ENCODE measurements at places on chromosomes 3 and 15.

- no peak for DNase-seq
Measured at GRCh38 chr3:67000009-67000408, 1.9 kb downstream of the KBTBD8 start.

DNA sequence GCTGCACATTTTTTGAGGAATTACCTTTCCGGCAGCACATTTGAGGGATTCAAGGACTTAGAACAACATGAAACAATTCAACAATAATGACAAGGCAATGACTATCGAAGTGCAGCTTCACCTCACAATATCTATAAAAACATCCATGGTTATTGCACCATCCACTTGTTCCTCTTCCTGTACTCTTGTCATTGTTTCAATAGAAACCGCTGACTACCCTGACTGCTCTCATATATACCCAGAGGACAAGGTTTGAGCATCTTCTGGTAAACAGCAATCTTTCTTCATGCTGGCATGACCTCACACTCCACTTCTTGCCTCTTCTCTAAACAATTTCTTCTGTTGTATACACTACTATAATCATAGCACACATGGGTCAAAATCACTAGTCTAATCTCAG is 864.9 kb downstream of the FHIT start:
- no peak for DNase-seq

GRCh38 chr3:79255702-79256101 is 512.1 kb downstream of the ROBO1 start:
- no peak for DNase-seq

DNA sequence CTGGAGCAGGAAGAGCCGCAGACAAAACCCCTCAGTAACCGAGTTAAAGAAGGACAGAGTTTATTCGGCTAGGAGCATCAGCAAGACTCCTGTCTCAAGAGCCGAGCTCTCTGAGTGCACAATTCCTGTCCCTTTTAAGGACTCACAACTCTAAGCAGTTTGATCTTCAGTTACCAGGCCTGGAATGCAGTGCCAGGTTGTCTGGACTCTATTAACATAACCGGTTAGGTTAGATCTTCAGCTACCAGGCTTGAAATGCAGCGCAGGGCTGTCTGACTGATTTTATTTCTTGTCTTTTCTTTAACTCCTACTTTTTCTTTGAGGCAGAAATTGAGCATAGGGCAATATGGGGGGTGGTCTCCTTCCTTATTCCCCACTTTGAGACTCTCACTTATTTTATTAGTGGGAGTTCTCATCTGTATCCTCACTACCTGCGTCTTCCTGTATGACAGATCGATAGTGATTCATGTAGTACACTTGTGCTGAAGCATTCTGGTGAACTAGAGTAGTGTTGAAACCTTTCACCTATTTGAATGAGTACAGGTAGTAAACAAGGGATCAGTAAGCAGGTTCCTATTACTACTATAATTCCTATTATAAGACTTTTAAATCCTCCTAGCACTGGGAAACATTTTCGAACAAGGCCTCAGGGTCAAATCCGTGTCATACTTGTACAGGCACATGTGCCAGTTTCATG is 325.0 kb downstream of the CGGBP1 start:
- no peak for DNase-seq

GRCh38 chr15:45376967-45377608 is 1.3 kb downstream of the GATM start:
- no peak for DNase-seq

DNA sequence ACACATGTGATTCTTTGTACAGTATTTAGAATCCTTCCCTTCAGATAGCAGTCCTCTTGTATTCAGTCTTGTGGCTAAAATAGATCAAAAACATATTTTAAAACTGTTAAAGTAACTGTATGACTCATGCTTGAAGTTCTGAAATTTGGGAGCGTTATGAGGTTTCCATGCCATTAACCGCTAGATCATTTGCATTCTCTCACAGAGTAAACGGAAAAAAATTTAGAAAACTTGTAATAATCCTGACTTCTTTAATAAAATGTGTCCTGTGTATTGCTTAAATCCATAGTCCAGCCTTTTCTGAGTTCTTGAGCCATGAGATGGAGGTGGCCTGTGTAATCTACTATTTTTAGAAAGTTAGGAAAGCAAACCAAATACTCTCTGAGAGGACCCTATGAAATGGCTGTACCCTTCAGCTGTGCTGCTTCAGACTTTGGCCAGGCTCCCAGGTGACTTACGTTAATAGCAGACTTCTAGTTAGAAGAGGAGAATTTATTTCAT is 33.8 kb downstream of the MBNL1 start:
- DNase-seq: no peak

Data from activated T-helper 1 cell treated with anti-CD3 and anti-CD28 coated beads, Interleukin-12 subunit alpha, Interleukin-12 subunit beta, Interleukin-2, Interleukin-4 antibody, amounts not matched to agents 30 ng/mL and 10 ng/mL and 1 ng/mL, durations not matched to agents 14 hours and 24 hours and 36 hours (primary cell).